ENCODE measurements at places on chromosomes 2 and 18.

- no peak for DNase-seq
Observed at GRCh38 chr2:233409286-233409991, 55.1 kb downstream of the DGKD start.

- DNase-seq = no peak
Observed at GRCh38 chr2:227152093-227152766, 11.8 kb downstream of the COL4A4 start.

- no peak for DNase-seq
Observed at GRCh38 chr2:144798034-144798433, 278.1 kb upstream of the ZEB2 start.

GRCh38 chr2:189083106-189083505, 96.5 kb downstream of the COL5A2 start:
- DNase-seq = no peak

- no peak for DNase-seq
Observed at GRCh38 chr2:230668939-230669303, 43.7 kb upstream of the CAB39 start.

DNA sequence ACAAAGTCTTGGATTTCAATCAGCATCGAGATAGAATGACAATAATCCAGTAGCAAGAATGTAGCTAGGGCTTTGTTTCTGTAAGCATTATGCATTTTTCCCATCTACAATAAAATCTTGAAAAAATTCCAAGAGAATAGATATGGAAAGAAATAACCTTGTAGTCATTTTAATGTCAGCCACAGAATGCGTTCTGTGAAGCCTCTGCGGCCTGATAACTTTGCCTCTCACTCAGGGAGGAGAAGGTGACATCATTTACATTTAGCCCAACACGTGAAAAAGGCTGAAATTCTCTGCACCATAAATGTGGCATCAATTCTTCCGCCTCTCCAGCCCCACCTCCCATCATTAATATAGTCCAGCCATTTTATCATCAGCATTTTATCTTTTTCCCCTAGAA, 19.1 kb upstream of the DYNC1I2 start:
- no peak for DNase-seq

- DNase-seq = no peak
Observed at GRCh38 chr2:143514413-143514812, 385.2 kb downstream of the ARHGAP15 start.

DNA sequence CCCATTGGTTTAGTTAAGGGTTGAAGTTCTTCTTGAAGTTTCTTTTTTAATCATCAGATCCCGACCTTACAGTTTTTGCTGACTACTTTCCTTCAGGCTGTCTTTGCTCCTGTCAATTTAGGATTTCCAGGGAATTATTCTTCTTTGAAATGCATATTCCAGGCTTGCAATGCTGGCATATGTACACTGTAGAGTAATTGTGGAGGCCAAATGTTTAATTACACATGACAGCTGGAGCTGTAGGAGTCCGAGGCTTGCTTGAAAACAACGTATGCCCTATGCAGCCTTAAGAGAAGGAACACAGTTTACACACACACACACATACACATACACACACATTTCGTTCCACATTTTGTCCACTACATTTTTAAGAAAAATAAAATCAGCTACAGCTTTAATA, 602.3 kb downstream of the TMEM182 start:
- no peak for DNase-seq

DNA sequence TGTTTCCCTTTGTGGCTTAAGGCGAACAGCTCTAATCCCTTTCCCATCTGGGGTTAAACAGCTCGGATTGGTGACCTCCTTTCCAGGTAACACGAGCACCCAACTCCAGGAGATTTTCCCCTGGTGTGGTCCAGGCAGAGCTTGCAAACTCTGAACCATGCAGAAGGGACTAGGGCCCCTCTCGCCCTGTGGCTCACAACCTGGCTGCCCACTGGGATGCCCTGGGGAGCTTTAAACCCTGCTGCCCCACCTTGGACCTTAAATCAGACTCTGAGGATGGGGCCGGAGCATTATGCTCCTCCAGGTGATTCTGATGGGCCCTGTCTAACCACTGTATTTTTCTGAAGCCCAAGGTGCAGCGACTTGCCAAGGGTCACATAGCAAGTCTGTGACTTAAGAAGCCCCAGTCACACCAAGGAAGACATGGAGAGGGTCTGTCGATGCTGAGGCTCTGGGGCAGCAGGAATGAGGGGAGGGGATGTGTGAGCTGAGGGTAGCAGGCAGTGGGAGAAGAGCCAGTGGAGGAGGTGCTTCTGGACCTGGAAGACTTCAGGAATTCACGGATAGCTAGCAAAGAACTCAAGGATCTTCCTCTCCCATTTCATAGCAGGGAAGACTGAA, 5.9 kb downstream of the ARID5A start:
- no peak for DNase-seq

DNA sequence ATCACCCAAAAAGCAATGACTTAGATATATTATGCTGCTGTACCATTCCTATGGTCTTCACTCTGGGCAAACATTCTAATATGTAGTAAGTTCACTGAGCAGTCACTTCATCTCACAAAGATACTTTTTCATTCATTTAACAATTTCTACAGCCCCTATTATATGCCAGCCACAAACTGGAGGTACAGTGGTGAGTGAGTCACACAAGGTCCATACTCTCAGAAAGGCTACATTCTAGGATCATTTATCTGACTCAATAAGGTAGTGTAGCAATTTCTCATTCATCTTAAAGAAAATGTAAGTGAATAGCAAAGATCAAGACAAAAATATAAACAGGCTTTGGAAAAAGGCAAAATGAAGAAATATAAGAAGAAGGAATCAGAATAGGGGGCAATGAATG, 40.5 kb downstream of the NHEJ1 start:
- no peak for DNase-seq

GRCh38 chr2:231707625-231707926, 749 bp upstream of the PTMA start:
- no peak for DNase-seq

- DNase-seq = no peak
Observed at GRCh38 chr2:220747736-220748135, 824.4 kb downstream of the EPHA4 start.

GRCh38 chr2:50466685-50467084, 565.2 kb downstream of the NRXN1 start:
- peak; percentile 8 for DNase-seq

DNA sequence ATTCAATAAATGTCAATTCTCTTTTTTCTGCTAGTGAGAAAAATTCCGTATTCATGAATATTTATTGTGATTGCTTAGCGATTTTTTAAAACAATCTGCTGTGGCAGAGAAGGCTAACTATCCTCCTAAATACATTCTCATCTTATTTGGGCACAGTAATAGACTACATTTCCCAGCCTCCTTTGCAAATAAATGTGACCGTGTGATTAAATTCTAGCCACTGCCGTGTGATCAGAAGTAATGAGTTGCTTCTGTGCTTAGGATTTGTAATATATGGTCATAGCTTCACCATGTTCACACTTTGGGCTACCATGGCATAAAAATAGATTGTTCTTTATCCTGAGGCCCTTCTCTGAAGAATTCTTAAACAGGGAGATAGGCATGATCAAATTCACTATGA, 179.6 kb downstream of the FAM124B start:
- DNase-seq = no peak

- no peak for DNase-seq
Observed at GRCh38 chr2:121949271-121949670, 193.8 kb downstream of the TSN start.
